ENCODE measurements at places on chromosomes 6 and 20.

DNA sequence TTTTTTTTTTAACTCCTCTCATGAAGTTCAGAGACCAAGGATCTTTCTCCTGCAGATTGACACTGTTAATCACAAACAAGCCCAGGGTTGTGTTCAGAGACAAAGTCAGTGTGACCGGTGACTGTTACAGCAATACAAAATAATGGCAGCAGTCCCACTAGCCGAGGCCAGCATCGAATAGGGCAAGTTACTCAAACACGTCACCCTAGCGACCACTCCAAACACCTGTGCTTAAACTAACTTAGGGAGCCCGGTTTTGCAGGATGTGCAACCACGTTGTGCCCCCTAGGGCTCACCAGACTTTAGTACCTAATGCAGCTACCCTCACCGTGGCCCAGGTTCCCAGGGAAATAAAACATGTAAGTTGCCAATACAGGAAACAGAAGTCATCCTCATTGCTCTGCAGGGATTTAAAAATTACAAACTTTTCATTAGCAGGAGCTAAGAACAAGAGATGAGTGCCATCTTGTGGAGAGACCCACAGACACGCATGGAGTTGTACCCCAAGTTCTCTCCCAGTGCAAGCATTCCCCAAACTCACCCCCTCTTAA lies 38.1 kb downstream of the FAM50B start:
- DNase-seq, result peak; percentile 27

DNA sequence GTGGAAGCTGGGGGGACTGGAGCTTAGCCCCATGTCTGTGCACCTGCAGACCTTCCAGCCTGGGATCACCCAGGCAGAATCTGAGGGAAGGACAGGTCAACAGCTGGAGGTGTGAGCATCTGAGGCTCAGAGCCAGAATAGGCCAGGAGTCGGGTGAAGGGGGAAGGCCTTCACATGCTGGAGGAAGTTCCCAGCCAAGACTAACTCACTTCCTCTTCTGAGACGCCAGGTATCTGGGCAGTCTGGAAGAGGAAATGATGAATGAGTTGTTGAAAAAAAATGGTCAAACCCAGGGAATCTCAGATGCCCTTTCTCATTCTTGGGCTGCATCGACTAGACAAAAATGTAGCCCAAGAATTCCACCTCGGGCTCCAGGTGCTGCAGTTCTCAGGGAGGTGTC lies 73.6 kb upstream of the TIAM2 start:
- DNase-seq, result peak; percentile 23

- no peak for DNase-seq
These were observed 46.5 kb downstream of the ALDH8A1 start for GRCh38 chr6:134903448-134903847.

DNA sequence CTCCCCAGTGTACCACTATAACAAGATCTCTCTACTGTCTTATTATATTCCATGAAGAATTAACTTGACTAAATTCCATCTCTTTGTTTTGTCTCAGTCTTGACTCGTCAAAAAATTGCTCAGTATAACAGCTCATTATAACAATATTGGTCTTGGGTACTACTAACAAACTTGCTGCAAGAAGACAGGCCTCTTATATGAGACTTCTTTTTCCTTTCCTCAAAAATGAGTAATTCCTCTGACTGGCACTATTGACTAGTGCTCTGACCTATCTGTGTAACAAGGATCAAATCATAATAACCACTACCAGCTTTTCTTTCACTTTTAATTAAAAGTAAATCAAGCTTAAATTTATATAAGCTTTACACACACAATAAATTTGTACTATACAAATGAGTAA lies 91.3 kb upstream of the THEMIS start:
- DNase-seq, result no peak

- no peak for DNase-seq
These were observed 166.0 kb upstream of the SCGN start for GRCh38 chr6:25485821-25486534.

DNA sequence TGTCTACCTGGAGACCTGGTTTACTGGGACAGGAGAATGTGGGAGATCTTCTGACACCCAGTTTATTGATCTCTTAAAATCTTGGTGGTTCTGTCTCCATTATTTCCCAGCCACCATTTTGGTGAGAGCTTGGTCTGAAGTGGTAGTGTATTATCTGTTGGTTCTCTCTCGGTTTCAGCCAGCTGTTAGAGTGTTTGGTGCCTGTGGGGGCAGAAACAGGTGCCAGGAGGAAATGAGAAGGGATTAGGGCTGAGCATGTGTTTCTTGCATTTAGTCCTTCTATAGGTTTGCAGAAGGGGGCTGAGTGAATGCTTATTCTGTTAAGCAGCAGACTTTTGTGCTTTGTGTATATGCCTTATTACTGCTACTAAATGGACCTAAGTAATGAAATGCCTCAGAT lies 9.6 kb downstream of the JARID2 start:
- DNase-seq, result peak; percentile 50

DNA sequence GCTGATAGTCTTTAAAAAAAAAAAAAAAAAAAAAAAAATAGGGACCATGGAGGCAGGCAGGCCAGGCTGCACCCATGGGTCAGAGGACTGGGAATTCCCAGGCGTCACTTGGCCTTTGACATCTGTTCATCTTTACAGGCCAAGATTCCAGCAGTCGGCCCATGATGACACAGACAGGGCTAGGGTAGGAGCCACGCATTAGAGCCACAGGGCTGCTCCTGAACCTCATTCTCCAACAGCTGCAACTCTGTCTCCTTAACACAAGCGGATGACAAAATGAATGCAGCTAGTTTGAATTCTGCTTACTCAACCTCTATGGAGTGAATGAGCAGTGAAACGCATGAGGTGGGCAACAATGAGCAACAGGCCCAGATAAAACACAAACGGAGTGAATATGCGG lies 126.4 kb downstream of the LY86 start:
- no peak for DNase-seq

- no peak for DNase-seq
These were observed 28.2 kb downstream of the ATXN1 start for GRCh38 chr6:16733085-16733484.

DNA sequence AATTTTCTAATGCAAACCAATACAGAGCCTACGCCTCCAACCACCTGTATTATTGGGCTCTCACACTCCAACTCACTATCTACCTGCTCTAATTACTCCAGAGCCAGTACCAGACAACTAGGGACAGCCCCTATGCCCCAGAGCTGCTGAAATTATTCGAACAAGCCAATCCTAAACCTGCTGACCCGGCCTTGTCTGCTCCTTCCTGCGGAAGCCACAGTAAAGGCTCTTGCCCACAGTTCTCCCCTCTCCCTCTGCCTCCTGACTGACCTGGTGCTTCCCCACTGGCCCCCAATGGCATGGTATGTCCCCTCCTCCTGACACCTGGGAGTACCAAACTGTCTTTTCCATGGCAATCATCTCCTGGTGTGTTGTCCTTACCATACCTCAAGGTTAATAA lies 4.1 kb upstream of the TOX2 start:
- no peak for DNase-seq

- DNase-seq, result no peak
These were observed 7.8 kb downstream of the RBM38 start for GRCh38 chr20:57398901-57399535.

DNA sequence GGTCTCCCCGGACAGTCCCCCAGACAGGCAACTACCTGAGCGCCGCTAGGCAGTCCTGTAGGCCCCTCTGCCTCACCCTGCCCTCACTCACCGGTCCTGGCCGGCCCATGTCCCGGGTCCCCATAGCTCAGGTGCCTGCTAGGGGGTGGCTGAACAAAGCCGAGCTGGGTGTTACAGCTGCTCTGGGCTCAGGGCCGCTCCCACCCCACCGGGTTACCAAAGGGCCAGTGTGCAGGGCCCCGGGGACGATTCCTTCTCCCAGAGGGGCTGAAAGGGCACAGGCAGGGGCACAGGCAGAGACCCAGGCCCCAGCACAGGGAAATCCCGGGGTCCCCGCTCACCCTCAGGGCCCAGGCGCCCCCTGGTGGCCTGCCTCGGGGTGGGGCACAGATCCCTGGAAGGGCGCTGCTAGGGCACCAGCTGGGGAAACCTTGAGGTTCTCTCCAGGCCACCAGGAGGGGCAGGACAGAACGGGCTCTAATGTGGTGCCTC lies 118.4 kb downstream of the GRM4 start:
- DNase-seq, result peak; percentile 79

DNA sequence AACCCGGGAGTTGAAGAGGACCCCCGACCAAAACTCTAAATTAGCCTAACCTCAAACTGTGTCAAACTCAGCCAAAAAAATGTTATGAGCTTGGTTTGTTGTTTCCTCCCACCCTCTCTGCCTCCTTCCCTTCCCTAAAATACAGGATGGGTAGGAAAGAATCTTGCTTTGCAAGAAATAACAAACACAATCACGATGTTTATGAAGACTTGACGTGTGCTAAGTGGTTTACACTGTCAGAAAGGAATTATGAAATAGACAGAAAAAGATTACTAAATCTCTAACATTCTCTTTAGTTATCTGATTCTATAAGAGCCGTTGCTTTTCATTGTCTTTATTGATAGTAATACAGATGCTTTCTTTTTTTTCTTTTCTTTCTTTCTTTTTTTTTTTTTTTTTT lies 285.1 kb downstream of the BMP7 start:
- DNase-seq, result no peak

- no peak for DNase-seq
These were observed 97.5 kb upstream of the TMEM30A start for GRCh38 chr6:75381877-75382633.

GRCh38 chr6:145247692-145248419 lies 487.5 kb downstream of the EPM2A start:
- no peak for DNase-seq

- DNase-seq, result no peak
These were observed 364.6 kb downstream of the GJA1 start for GRCh38 chr6:121800047-121800446.

GRCh38 chr20:54065601-54066038 lies 4.8 kb downstream of the BCAS1 start:
- DNase-seq, result no peak

DNA sequence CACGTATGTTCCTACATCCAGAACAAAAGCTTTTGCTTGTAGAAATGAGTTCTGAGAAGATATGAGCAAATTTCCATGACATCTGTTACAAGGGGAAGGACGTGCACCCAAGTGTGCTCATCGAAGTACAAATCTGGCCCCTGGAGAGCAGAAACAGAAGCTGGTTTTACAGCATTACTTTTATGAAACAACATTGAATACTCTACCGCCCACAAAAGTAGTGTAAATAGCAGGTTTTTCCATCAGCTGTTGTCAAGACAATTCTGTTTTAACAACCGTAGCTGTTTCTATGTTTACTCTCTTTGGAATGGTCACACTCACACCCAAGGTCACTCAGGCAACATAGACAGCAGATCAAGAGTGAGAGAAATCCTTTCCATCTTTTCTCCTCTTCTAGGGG lies 114.2 kb upstream of the SSTR4 start:
- DNase-seq, result no peak

DNA sequence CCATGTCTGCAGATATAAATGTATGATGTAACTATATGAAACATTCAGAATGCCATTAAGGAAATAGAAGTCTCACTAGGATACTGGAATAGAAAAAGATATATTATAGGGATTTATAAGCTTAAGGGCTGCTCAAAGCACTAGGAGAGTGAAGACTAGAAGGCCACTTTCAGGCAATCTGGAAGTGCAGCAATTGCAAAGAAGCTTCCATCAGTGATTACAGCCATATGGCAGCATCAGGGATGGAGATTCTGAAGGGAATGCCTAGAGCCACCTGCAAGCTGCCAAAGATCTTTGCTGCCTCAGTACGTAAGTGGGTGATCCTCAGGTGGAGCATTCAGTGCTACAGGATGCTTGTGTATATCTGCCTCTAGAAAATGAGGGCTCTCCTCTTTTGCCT lies 796.2 kb upstream of the EPHA7 start:
- no peak for DNase-seq

- DNase-seq, result no peak
These were observed 58.9 kb upstream of the IRAK1BP1 start for GRCh38 chr6:78808356-78808891.

GRCh38 chr6:11260249-11261038 lies 28.0 kb upstream of the NEDD9 start:
- no peak for DNase-seq

DNA sequence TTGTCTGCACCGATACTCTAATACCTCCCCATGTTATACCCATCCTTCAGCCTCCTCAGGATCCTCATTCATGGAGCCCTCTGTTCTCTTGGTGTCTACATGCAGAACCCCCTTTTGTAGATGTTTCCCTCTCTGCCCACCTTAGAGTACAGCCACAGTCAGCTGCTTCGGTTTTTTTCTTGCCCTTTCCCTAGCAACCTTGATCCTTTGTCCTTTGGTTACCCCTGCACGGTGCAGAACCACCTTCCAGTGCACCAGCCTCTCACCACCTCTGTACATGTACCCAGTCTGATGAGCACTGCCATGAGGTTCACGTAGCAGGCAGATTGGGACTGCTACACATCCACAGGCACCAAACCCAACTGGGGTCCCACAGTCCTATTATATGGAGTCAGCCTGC lies 7.3 kb downstream of the VPS16 start:
- no peak for DNase-seq

- DNase-seq, result no peak
These were observed 82.4 kb downstream of the RTN4IP1 start for GRCh38 chr6:106546691-106547414.

GRCh38 chr6:143896126-143896860 lies 32.0 kb downstream of the ZC2HC1B start:
- DNase-seq, result no peak

DNA sequence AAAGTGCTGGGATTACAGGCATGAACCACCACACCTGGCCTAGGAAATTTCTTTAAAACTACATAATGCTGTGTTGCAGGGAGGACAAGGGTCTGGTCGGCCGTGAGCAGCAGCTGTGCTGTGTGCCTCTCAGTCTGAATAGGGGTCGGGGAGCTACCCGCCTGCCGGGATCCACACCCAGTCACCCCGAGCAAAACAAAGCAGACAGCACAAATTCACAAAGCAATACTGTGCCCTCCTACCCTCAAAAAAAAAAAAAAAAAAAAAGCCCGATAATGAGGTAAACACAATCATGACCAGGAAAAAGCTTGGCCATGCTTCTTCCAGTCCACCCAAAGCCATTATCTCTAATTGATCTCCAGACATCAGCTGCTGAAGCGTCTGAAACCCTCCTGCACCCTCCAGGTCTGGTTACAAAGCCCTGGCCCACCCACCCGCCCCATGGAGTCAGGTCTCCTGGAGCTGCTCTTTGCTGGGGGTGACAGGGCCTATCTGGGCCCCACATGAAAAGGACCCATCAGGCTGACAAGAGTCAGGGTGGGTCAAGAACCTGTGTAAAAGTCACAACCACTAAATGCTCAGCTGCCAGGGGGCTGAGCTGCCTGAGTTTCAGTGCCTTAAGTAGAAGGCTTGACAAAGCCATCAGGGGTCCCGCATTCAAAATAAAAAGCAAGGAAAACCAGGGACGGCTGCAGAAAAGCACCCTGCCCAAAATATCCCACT lies 88.2 kb downstream of the NOL4L start:
- no peak for DNase-seq

Measured in GM10248 (cell line).